ENCODE measurements at places on chromosomes 6 and 20. TPM values are rescaled to one million over a fixed set of nuclear protein-coding genes. Genes with fewer than 3 reads are reported as not detected.

DCDC2 gene
- not detected for total RNA-seq

DNA sequence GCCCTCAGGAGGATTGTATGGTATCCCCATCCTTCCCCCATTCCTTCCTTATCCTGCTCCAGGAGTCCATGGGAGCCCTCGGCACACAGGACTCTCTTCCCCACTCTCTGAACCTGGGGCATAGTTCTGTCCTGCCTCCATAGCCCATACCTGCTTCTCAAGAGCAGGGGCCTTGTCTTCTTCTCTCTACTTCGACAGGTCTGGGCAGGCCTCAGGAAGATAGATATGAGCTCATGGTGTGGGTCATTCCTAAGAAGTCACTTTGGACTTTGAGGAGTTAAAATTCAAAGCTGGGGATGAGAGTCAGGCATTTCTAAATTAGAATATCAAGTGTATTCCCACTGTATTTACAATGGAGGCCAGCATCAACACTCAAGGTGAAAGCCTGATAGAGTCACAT is 8.4 kb upstream of the ADA start:
- DNase-seq: no peak

- DNase-seq: no peak
Observed at GRCh38 chr20:47262008-47262364, 94.5 kb downstream of the ZMYND8 start.

- no peak for DNase-seq
Observed at GRCh38 chr6:36290668-36291620, 21.1 kb downstream of the PNPLA1 start.

DNA sequence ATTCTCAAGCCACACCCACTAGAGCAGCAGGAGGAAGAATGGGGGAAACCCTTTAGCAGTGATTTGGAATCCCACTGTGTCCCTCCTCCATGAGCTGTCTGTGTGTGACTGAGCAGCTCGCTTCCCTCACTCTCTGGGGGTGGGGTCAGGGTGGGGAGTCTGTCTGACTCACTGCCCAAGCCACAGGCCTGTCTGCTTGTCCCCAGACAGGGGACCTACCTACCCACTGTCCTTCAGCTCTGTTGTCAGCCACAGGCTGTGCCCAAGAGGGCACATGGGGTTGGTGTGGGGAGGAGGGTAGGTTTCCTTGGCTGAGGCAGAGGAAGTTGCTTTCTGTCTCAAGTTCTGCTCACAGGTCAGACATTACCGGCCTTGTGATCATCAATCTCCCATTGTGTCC is 127.0 kb downstream of the MAFB start:
- DNase-seq: no peak

CFB gene
- 0.76 TPM for total RNA-seq

PNLDC1 gene
- total RNA-seq: 0.29 TPM

BMP7 gene
- not detected for total RNA-seq

- no peak for DNase-seq
Observed at GRCh38 chr20:24465159-24465558, 4.3 kb upstream of the SYNDIG1 start.

FAM184A gene
- total RNA-seq: 10.8 TPM

DNA sequence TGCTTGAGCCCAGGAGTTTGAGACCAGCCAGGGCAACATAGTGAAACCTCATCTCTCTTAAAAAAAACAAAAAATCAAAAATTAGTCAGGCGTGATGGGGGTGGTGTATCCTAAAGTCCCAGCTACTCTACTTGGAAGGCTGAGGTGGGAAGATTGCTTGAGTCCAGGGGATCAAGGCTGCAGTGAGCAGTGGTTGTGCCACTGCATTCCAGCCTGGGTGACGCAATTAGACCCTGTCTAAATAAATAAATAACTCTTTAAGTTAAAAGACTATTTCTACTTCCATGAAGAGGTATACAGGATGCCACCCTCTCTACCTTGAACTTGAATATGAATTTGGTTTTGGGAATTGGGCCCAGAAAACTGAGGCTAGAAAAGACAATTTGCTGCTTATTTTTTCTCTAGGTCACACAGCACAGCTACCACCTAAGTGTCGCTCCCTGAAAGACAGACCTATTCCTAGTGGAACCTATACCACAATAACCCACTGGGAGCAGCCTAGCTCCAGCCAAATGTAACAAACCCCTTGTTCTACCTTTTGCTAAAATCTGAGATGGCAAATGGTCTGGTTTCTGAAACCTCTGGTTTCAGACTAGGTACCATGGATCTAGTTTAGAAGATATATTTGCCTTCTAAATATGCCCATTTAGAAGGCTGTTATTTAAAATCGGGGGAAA is 35.2 kb downstream of the HMGCLL1 start:
- DNase-seq: no peak

GRCh38 chr6:20660534-20660933 is 126.3 kb downstream of the CDKAL1 start:
- DNase-seq: no peak

GRCh38 chr6:53035549-53036213 is 29.5 kb upstream of the FBXO9 start:
- DNase-seq: no peak

OTOR gene
- not detected for total RNA-seq

LGSN gene
- 0.05 TPM for total RNA-seq

DNA sequence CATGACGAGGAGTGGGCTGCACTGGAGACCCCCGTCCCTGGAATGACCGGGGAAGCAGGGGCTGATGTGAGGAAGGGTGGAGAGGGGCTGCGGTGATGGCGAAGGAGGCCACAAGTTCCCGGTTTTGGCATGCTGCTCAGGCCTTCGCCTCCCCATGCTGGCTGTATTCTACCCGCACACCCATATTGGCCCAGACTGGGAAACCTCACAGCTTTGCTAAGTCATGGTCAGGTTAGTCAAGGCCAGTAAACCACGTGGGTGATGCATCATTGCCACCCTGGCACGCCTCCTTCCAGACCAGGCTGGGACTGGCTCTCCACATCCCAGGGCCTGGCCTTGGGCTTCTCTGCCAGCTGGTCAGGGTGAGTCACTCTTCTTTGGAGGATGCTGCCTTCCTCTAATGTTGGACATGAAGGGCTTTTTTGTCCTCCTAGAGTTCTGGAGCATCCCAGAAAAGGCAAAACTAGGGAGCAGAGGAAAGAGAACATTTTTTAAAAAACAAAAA is 53.8 kb downstream of the PCNA start:
- peak; percentile 16 for DNase-seq

GRCh38 chr6:13554929-13555333 is 19.5 kb upstream of the SIRT5 start:
- no peak for DNase-seq

WFDC12 gene
- total RNA-seq: not detected

GRCh38 chr6:43771210-43771857 is 1.3 kb downstream of the VEGFA start:
- peak; percentile 75 for DNase-seq

SOX18 gene
- total RNA-seq: not detected

DNA sequence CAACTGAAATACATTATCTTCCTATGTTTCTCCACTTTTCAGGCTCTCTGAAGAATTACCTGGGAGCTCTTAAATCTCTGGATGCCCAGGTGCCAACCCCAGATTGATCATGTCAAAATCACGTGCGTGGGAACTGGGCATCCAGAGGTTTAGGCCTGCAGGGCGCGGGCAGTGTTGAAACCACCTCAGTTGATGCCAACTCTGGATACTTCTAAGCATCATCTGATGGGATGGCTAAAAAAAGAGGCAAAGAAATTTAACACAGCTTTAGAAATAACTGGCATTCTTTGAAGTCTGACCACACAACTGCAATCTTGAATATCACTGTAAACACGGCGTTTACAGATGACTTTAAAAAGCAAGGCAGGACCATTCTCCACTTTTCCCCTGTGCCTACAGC is 41.9 kb downstream of the PTGIS start:
- DNase-seq: no peak

DNA sequence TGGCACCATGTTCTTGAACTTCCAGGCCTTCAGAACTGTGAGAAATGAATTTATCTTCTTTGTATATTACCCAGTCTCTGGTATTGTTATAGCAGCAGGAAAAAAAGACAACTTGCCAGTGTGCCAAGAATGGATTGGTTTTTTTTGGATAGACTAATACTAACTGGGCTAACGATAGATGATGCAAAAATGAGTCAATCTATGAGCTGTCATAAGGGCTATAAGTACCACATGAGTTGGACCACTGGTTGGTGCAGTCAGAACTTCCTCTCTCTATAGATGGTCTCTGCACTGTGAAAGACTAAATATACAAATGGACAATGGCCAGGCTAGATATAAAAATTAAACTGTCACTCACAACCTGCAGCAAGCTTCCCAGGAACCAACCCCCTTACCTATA is 87.6 kb upstream of the COL21A1 start:
- no peak for DNase-seq

- DNase-seq: no peak
Observed at GRCh38 chr6:117568831-117569410, 33.4 kb downstream of the GOPC start.

ALDH8A1 gene
- total RNA-seq: 0.81 TPM

GRCh38 chr6:107129370-107129925 is 14.1 kb upstream of the BEND3 start:
- DNase-seq: no peak

GRCh38 chr6:157135691-157136090 is 187.6 kb downstream of the TMEM242 start:
- DNase-seq: no peak

- no peak for DNase-seq
Observed at GRCh38 chr6:108966251-108966650, 118.0 kb downstream of the ARMC2 start.

KIAA1755 gene
- total RNA-seq: not detected

- DNase-seq: peak; percentile 7
Observed at GRCh38 chr6:170093658-170094596, 197.0 kb downstream of the DLL1 start.

- no peak for DNase-seq
Observed at GRCh38 chr6:4162370-4162769, 27.0 kb upstream of the ECI2 start.

DNA sequence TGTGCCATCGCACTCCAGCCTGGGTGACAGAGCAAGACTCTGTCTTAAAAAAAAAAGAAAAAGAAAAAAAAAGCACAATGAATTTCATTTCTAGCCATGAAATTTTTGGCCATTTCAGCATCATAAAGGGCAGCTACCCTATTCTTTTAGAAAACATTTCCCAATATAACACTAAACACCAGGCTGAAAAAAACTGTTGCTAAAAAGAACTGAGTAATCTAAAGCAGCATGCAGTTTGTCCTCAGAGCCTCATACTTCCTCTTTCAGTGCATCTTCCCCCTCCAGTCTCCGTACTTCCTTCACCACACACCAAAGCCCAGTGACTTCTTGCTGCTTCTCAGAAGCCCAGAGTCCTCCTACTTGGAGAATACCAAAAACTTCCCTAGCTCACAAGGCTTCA is 5.6 kb upstream of the IFNGR1 start:
- DNase-seq: no peak

- DNase-seq: no peak
Observed at GRCh38 chr20:45179166-45179565, 4.5 kb downstream of the PI3 start.

DNA sequence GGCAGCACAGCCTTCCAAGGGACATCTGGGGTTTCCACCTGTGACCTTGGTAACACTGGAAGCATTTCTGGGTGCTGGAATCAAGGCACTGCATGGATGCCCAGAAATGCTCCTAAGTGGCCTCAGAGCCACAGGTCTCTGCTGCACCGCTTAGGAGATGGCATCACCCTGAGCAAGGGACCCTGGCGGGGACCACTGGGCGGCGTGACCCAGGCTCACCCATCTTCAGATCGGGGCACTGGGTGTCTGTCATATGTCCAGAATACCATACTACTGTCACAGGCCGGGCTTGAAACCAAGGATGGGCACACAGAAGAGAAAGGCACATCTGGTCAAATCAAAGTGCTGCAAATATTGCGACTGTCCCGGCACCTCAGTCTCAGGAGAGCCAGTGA is 45.9 kb downstream of the SSR1 start:
- no peak for DNase-seq

GRCh38 chr6:45571159-45571558 is 193.4 kb upstream of the SUPT3H start:
- DNase-seq: peak; percentile 26

NRN1 gene
- total RNA-seq: 1.00 TPM

FOXS1 gene
- not detected for total RNA-seq

NKX2-2 gene
- not detected for total RNA-seq

ULBP1 gene
- total RNA-seq: 2.2 TPM

- DNase-seq: no peak
Observed at GRCh38 chr20:5400164-5400762, 83.5 kb upstream of the PROKR2 start.

DNA sequence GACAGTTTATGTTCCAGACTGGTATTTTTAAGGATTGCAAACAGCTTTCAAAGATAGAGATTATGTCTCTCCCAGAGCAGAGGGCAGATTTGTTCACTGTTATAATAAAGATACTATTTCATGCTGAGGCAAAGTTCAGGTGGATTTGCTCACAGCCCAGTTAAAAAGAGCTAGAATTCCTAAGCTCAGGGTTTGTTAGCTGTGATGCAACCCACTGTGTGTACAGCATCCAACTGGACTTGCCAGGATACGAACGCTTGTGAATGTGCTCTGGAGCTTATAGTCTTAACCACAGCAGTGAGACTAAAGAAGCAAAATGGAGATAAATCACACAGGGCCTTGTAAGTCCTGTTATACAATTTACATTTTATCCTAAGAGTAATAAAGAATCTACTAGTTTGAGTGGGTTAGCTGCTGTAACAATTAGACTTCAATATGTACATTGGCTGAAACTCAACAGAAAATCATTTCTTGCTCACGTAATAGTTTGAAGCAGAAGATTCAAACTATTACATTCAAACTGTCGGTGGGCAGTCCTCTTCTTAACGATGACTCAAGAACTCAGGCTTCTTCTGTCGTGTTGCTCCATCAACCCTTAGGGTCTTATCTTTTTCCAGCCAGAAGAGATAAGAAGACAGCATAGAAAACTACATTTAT is 204.0 kb upstream of the PLN start:
- no peak for DNase-seq

PSMB9 gene
- total RNA-seq: 296 TPM

DNA sequence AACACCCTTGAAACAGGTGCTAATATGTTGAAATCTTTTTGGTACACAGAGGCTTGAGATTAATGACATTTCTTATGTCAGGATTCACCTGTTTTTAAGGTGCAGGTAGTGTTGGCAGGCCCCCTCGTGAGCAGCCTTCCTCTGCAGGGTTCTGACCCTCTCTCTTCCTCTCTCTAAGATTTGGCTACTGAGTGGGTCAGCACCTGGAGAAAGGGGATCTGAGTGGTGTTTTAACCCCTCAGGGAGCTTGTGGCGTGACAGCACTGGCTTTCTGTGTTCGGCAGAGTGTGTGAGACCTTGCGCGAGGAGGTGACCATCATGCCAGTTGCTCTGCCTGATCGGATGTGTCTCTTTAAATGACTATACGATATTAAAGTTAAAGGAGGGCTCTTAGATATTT is 37.1 kb downstream of the HIVEP1 start:
- DNase-seq: no peak

OR2B6 gene
- total RNA-seq: not detected

GRCh38 chr20:63691711-63692435 is 4.6 kb upstream of the TNFRSF6B start:
- no peak for DNase-seq

BPIFB2 gene
- total RNA-seq: not detected

MTFR2 gene
- 24.2 TPM for total RNA-seq

TRIM31 gene
- total RNA-seq: not detected

All from activated CD4-positive, alpha-beta memory T cell treated with anti-CD3 and anti-CD28 coated beads for 36 hours (primary cell).